ENCODE measurements at places on chromosomes 2 and 18.

- no peak for DNase-seq
Observed at GRCh38 chr2:196440413-196440812, 199.1 kb upstream of the CCDC150 start.

GRCh38 chr2:10879624-10880585 is 31.8 kb upstream of the KCNF1 start:
- no peak for DNase-seq

DNA sequence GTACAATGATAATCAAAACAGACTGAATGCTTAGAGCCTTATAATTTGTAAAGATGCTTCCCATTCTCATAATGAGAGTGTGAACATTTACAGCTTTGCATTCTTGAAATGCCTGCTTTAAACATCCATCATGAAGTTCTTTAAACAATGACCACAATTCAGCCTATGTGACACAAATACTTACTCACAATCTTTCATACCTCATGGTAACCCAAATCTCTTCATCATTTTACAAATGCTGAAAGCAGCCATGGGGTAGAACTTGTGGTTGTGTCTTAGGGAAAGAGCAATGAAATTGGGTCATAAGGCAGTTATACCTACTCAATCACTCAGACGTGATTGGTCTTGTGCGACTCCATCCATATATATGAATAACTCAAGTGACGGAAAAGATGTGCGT is 140.7 kb downstream of the RND3 start:
- DNase-seq, result no peak

GRCh38 chr18:32902568-32903330 is 129.9 kb upstream of the KLHL14 start:
- no peak for DNase-seq

- DNase-seq, result no peak
Observed at GRCh38 chr2:186595219-186595618, 5.4 kb downstream of the ITGAV start.

DNA sequence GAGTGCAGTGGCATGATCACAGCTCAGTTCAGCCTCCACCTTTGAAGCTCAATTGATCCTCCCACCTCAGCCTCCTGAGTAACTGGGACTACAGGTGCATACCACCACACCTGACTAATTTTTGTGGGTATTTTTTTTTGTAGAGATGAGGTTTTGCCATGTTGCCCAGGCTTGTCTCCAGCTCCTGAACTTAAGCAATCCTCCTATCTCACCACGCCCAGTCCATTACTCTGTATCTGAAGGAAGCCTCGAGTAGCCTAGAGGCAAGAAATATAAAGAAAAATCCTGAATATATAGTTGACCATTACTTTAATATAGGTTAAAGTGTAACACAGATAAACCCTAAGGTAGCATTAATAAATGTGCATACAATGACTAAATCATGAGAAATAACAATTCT is 686.8 kb upstream of the PIK3C3 start:
- no peak for DNase-seq

DNA sequence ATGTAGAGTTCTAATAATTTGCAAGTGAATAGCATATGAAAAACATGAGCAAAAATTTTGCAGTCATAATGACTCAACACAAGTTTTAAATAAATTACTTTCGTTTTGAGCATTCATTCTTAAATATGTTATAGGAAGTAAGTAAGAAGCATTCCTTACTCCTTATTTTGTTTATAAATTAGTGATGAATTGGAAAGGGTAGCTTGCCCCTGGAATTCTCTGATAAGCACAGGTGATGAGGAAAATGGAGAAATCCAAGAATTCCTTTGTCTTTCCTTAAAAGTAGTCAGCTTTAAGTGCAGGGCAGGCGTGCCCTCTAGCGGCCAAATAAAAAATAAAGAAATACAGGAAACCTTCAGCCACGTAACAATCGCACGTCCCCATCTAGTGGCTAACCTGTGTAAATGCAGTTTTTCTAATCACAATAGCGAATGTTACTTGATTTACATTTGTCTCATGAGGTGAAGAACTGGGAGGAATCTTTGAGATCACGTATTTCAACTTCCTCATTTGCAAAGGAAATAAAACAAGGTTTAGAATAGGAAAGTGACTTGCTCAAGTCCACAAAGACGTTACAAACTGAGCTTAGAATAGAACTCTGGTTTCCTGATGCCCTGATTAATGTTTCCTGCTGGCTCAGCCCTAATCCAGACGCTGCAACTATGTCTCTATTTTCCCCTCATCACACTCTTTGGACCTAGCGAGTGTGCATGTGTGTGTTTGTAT is 47.2 kb upstream of the ZNG1B start:
- DNase-seq, result peak; percentile 70

- no peak for DNase-seq
Observed at GRCh38 chr2:37914340-37914739, 10.7 kb upstream of the RMDN2 start.

DNA sequence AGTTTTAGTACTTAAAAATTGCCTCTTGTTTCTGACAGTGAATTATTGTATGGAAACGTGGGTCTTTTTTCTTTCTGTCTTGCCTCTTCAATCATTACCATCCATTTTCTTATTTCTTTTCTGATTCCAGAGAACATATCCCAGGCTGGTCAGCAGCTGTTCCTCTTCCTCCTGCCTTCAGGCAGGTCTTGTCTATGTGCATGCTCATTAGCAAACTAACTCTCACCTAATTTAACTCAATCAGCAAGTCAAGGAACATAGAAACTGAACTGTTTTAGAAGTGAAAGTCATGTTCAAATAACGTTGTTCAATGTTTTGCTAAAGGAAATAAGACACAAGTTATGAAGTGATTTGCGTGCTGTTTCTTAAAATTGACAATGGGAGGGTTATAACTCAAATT is 241.5 kb downstream of the PTGR3 start:
- no peak for DNase-seq

GRCh38 chr2:21303876-21304275 is 180.1 kb downstream of the TDRD15 start:
- DNase-seq, result no peak

GRCh38 chr2:12493031-12493513 is 223.7 kb upstream of the TRIB2 start:
- peak; percentile 38 for DNase-seq

- DNase-seq, result no peak
Observed at GRCh38 chr18:80200932-80201672, 46.2 kb downstream of the PARD6G start.

DNA sequence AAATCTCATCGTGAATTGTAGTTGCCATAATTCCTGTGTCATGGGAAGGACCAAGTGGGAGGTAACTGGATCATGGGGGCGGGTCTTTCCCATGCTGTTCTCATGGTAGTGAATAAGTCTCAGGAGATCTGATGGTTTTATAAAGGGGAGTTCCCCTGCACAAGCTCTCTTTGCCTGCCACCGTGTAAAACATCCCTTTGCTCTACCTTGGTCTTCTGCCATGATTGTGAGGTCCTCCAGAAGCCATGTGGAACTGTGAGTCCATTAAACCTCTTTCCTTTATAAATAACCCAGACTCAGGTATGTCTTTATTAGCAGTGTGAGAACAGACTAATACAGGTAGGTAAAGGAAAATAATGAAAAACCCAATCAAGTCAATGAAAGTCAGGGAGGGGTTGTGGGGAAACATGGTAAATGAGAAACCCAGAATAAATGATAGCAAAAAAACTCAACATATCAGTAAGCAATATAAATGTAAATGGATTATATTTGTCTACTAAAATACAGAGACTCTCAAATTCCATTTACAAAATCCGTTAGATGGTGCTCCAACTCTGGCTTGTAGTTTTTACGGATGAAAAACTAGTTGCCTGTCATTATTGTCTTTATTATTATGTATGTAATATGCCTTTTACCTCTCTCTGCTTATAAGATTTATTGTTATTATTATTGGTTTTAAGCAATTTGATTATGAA is 98.9 kb upstream of the NDUFV2 start:
- DNase-seq, result no peak

GRCh38 chr2:238294393-238295143 is 6.2 kb upstream of the PER2 start:
- DNase-seq, result no peak

DNA sequence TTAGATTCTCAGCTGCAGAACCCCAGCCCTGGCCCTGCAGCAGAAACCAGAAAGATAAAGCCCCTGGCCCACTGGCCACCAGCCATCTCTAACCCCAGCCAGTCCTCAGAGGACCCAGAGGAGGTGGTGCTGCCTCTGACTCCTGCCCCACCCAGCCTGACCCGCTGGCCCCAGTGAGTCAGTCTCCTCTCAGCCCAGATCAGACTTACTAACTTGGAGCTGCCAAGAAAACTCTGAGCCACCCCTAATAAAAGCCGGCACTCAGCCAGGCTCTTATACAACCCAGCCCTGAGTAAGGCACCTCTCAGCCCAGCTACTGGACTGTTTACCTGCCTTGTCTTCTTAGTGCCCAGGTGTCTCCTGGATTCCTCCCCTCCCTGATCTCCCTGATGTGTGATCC is 2.0 kb downstream of the SLC14A2 start:
- no peak for DNase-seq

DNA sequence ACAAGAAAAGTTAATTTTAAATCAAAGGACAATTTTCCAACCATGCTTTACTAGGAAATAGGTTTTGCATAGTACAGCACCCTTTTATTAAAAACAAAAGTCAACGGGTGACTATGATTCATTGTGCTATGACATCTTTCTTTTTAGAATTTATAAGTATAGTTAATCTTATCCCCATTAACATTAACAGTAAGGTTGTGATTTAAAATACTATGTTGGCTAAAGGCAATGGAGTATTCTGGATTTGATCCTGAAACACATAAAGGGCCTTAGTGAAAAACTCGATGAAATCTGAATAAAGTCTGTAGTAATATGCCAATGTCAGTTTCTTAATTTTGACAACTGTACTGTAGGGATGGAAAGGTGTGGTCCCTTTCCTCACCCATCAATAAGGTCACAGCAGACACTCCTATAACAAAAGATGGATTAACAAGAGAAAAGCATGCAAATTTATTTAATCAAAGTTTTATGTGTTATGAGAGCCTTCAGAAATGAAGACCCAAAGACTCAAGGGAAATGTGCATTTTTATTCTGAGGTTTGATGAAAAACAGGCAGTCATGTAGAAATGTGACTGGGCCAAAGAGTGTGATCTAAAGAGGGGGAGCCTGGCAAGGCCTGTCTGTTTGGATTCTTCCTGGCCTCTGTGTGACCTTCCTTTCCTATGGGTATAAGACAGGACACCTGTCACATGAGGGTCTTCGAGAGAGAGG is 731.4 kb downstream of the TSN start:
- DNase-seq, result no peak

GRCh38 chr18:59617468-59617932 is 79.7 kb downstream of the CCBE1 start:
- no peak for DNase-seq

GRCh38 chr18:74066018-74066417 is 81.6 kb downstream of the FBXO15 start:
- DNase-seq, result no peak

DNA sequence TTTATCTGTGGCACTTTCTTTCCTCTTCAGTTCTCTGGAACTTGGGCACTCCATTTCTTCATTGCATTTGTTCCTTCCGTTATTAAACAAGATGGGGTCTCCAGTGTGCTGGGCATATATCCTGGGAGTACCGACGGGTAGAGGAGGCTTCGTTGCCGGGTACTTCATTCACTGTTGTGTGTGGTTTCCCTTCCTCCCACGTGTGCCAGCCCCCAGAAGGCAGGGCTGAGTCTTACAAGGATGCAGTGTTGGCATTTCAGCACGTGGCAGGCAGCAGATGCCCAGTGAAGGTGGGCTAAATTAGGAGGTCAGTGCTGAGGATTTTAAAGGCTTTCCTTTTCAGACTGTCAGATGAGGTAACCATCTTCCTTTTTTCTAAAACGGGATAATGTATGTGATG is 58.6 kb downstream of the MGAT5 start:
- DNase-seq, result no peak

DNA sequence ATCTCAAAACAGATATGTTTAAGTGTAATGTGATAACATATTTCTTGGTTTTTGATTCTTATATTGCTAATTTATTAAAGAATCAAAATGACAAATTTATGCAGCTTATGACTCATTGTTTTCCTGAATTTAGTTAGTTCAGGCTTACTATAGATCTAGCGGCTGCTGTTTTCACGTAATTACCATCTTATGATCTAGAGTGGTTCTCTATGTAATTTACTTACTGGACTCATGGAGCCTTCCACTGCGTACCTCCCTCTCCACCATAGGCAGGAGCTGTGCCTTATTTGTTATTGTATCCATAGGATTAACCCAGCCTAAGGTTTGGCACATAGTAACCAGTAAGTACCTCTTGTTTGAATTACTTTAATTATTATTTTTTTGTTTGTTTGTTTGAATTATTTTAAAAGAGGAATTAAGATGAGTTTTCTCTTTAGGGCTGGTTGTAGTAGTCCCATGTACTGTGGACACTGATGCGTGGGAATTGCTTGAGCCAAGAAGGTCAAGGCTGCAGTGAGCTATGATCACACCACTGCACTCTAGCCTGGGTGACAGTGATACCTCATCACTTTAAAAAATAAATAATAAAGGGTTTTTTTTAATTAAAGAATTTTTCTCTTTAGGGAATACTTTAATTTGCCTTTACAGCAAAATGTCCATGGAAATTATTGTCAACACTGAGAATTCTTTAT is 165.5 kb downstream of the PHLPP1 start:
- no peak for DNase-seq

DNA sequence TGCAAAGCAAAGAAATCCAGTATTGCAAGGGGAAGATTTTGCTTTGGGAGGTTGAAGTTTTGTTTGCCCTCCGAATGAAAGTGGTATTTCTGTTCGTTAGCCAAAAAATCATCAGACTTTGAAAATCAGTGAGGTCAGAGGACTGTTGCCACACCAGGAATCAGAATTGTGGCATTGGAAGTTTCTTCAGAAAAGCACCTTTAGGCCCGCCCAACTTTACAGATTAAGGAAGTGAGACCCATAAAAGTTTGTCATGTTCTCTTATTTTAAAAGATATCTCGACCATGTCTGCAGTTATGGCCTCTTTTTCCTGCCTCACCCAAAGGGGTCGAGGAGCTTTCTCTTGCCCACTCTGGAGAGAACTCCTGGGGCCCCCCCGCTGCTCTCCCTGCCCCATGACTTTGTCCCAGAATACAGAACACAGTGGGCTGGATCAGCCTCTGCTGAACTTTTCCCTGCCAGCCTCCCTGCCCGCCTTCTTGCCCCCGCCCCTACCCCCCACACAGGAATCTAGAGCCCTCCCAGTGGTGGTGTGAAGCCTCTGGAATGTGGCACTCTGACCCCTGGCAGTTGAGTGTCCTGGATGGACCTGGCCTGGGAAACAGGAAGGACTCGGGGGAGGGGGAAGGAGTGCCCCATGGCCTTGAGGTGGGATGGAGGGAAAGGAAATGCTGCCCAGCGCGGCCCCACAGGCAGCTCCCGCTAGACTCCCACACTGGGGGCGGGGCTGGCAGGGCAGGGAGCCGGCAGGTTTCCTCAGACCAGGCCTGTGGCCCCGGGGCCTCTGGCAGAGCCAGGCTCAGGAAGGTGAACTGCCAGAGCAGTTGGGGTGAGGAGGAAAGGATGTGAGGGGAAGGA is 25.3 kb downstream of the CRIM1 start:
- no peak for DNase-seq
